ENCODE measurements at places on chromosomes 4 and X.
A peak's percentile ranks its signal among the peaks of the same experiment; 100 is the strongest.

GRCh38 chr4:164890691-164891090 is 13.7 kb downstream of the APELA start:
- DNase-seq: no peak

DNA sequence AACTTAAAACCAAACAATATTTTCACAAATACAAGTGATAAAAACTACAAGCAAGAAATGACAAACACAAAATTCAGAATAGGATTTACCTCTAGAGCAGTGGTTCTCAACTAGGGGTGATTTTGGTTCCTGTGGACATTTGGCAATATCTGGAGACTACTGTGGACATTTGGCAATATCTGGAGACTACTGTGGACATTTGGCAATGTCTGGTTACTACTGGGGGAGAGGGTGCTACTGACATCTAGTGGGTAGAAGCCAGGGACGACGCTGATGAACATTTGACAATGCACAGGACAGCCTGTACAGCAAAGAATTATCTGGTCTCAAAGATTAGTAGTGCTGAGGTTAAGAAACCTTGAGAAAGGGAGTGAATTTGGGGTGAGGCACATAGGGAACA is 169.8 kb downstream of the CLCN4 start:
- DNase-seq: no peak

DNA sequence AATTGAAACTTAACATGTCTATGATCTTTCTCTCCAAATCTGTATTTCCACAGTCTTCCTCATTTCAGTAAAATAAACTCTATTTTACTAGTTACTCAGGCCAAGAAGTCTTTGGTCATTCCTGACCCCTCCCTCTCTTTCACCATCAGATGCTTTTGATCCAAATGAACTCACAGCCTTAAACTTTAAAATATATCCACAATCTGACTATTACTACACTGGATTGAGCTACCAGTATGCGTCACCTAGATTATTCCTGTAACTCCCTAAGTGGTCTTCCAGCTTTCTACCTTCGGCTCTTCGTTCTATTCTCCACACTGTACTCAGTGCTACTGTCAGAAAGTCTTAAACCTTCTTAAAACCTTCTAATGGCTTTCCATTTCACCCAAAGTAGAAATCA is 195.1 kb downstream of the FBXW7 start:
- no peak for DNase-seq

DNA sequence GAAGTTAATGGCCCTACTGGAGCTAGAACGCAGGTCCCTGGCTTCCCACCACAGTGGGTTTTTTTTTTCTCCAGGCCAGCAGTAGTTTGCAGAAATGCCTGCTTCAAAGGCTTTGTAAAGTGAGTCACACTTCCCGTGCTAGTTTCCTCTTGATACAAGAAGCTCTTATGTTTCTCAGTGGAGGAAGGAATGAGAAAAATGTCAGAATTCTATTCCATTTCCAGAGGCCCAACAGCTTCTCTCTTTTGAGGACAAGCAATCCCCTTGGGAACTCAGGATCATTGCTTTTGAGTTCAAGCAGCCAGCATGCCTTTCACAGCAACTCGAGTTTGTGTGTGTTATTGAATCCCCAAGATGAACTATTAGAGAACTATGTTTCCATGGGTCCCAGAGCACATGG is 134.3 kb downstream of the GUCY2F start:
- DNase-seq: no peak

DNA sequence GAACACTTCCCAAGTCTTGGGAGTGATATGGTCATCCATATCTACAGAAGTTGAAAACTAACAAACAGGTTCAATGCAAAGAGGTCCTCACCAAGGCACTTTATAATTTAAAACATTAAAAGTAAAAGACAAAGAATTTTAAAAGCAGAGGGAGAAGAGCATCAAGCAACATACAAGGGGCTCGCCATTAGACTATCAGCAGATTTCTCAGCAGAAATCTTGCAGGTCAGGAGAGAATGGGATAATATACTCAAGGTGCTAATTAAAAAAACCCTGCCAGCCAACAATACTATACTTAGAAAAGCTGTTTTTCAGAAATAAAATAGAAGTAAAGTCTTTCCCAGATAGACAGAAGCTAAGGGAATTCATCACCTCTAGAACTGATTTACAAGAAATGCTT is 121.2 kb downstream of the NEK1 start:
- DNase-seq: no peak

- no peak for DNase-seq
These were observed 8.0 kb downstream of the XPNPEP2 start for GRCh38 chrX:129746557-129747470.

DNA sequence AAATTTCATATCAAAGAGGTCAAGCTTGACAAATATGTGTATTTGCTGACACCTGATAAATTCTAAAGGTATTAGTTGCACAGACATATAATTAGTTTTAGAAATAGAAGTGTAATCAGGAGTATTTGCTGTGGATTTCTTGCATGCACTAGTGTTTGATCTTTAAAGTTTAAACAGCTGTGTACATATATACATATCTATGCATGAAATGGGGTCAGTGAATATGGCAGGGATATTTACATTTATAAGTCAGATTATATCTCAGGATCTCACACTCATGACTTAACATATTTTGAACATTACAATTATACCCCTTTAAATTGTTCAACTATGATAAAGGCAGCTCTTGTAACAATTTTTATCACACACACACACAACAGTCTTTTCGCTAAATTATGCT is 547.4 kb upstream of the ACTRT1 start:
- no peak for DNase-seq

GRCh38 chrX:2251211-2251610 is 249.6 kb downstream of the DHRSX start:
- DNase-seq: no peak

DNA sequence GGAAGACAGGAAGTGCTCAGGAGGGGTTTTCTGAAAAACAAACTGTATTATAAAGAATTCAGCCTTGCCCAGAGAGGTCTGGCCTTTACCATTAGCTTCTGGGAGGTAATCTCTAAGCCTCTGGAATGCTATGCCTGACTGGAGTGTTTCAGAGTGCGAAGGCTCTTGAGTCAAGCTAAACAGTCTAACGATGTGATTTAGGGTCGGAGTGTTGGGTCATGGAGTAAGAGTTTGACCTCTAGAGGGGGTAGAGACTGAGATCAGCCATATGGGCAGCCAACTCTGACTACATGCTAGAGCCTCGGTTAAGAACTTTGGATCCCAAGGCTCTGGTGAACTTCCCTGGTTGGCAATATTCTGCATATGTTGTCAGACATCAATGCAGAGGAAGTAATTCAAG is 15.0 kb downstream of the BOD1L1 start:
- DNase-seq: no peak

- no peak for DNase-seq
These were observed 91.3 kb downstream of the SHISA3 start for GRCh38 chr4:42488554-42488953.

DNA sequence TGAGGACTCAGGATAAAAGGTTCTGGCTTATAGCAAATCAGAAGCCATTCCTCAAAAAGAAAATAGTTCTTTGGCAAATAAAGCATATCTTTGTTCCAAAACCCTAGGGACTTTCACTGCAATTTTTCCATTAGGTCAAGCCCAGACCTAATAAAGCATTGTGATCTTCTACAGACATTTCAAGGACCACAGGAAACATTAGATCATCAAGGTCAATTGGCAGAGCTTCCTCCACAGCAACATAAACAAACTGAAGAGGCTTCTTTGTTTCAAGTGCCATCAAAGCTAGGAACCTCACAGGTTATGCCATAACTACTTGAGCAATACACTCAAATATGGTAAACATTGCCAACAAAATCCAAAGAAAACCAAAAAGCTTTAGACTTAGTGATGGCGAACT is 144.9 kb downstream of the ANXA5 start:
- no peak for DNase-seq

DNA sequence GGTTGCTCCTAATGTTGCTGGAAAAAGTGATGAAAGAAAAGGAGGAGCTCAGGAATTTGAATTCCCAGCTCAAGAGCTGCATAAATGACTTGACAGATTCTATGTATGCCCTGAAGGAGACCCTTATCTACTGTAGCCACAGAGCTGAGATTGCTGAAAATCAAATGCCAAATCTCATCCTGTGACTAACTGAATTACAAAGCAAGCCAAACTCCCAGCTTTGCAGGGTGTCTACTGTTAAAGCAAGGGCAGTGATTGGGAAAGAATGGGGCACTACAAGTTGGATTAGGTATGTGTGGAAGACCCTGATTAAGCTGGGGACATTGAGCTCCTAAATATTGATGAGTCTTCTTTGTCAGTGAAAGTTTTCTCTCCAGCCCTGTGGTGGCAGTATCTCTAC is 20.8 kb upstream of the SMIM9 start:
- no peak for DNase-seq

- no peak for DNase-seq
These were observed 53.2 kb downstream of the MOSPD2 start for GRCh38 chrX:14926471-14926870.

- DNase-seq: no peak
These were observed 22.1 kb downstream of the RWDD4 start for GRCh38 chr4:183636923-183637322.

GRCh38 chr4:149116806-149117205 is 674.6 kb upstream of the NR3C2 start:
- no peak for DNase-seq

DNA sequence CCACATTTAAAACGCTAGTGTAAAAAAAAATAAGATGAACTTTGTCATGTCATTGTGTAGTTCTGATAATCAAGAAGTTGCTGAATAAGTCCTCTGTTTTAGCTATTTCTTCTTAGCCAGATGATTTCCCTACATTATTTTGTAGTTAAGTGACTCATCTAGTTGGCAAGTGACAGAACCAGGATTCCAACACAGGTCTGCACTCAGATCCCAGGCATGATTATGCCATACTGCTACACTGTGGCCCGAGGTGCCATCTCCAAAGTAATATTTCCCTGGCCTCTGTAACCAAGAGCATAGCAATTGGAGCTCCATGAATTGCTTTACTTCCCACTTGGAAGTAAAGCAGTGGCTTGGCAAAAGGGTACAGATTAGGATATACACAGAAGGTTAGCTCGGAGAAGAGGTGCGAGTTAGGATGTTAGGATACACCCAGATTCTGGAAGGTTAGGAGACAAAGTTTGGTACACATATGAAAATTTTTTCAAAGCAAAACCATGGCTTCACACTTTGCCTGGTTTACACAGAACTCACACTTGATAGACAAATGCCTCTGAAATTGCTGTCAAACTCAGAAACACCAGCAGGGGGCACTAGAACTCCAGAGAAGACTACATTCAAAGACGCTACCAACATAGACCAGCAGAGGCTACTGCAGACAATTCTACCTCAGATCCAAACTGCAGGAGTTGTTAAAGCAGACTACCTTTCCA is 41.4 kb downstream of the SRPX2 start:
- peak; percentile 36 for DNase-seq

GRCh38 chr4:61522312-61522711 is 322.2 kb downstream of the ADGRL3 start:
- DNase-seq: no peak

GRCh38 chr4:102624505-102624904 is 123.3 kb downstream of the NFKB1 start:
- no peak for DNase-seq

- no peak for DNase-seq
These were observed 46.8 kb downstream of the CLCN4 start for GRCh38 chrX:10203617-10204016.

DNA sequence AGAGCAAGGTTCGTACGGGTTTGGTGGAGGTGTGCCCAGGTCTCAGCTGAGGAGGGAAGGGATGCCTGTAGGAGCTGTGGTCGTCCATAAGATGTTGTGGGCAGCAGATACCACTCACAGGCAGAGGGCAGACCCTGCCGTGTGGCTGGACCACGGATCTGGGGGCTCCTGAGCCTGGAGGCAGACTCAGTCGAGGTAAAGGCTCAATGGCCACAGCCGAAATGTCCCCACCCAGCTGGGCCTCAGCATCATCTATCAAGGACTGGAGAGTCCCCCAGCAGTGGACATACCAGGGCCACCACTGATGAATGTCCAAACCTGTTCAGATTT is 98.5 kb downstream of the DHRSX start:
- no peak for DNase-seq

- DNase-seq: no peak
These were observed 82.9 kb downstream of the STOX2 start for GRCh38 chr4:183987987-183988392.

DNA sequence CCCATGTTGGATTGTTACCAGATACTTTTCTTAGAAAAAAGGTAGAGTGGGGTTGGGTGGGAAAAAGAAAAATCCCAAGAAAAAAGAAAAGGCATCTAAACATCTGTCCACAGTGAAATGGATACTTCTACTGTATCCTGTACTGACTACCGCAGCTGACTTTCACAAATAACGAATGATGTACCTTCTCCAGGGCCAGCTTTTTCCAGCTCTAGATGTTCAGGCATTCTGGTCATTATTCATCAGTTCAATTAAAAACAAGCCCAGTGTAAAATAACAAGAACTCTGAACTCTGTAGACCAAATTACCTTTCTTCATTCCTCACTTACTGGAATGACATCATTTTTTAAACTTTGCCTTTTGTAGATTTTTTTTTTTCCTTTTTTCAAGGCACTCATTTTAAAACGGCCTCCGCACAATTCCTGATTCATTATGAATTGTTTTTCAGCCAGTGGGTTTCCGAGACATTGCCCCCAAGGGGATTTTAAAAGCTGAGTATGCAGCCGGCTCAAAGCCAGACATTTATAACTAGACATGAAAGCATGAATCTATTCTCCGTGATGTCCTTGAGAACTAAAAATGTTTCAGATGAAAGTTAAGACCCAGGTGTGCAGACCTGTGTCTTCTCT is 113.5 kb downstream of the PRKX start:
- DNase-seq: no peak

GRCh38 chr4:124783847-124784246 is 71.3 kb upstream of the ANKRD50 start:
- DNase-seq: no peak

- DNase-seq: peak; percentile 10
These were observed 498 bp downstream of the RBMX start for GRCh38 chrX:136880003-136880451.

DNA sequence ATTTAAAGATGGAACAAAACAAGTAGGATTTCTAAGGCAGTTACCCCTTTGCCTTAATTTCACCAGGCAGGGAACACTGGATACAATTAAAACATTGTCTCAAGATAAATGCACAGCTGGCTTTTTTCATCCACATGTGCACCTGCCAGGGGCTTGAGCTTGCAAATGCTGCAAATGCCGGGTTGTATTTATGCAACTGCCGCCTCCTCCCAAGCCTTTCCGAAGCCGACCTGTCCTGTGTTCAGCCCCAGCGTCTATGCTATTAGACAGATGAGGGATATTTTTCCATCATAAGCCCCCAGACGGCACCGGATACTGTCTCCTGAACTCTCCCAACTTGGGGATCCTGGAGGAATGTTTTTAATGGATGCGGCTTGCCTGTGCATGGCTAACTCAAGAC is 251.6 kb downstream of the CRLF2 start:
- no peak for DNase-seq

GRCh38 chr4:109730619-109731545 is 1.0 kb upstream of the PLA2G12A start:
- DNase-seq: no peak

- no peak for DNase-seq
These were observed 11.7 kb downstream of the LAS1L start for GRCh38 chrX:65522739-65523372.

- DNase-seq: no peak
These were observed at the start of gene COL4A5 for GRCh38 chrX:108439426-108439942. Gene COL4A5 (plus strand): TSS chrX:108439838. CDS start chrX:108440126, 288 bp downstream.

All from activated T-helper 1 cell treated with anti-CD3 and anti-CD28 coated beads, Interleukin-2, amount 50 U/mL, for 16 hours (primary cell).